ENCODE measurements at places on chromosomes 11 and 22. TPM values are rescaled to one million over a fixed set of nuclear protein-coding genes. Genes with fewer than 3 reads are reported as not detected.

P2RY2 gene
- total RNA-seq = not detected

DNA sequence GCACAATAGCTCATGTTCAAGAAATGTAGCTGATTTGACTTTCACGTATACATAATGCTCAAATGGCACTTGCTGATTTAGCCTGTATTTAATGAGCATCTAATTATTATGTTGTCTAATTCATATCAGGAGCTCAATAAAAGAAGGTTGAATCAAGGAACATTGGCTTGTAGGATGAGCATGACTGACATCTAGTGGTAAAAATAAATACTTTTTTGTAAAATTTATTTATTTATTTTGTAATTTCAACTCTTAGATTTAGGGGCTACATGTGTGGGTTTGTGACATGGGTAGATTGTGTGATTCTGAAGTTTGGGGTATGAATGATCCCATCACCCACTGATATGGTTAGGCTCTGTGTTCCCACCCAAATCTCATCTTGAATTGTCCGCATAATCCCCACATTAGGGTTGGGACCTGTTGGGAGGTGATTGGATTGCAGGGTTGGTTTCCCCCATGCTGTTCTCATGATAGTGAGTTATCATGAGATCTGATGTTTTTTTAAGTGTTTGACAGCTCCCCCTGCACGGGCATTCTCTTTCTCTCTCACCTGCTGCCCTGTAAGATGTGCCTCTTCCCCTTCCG lies 1.7 kb upstream of the OR52E5 start:
- DNase-seq = no peak

GRCh38 chr11:69867076-69868005 lies 48.1 kb upstream of the FGF3 start:
- DNase-seq = no peak

DNA sequence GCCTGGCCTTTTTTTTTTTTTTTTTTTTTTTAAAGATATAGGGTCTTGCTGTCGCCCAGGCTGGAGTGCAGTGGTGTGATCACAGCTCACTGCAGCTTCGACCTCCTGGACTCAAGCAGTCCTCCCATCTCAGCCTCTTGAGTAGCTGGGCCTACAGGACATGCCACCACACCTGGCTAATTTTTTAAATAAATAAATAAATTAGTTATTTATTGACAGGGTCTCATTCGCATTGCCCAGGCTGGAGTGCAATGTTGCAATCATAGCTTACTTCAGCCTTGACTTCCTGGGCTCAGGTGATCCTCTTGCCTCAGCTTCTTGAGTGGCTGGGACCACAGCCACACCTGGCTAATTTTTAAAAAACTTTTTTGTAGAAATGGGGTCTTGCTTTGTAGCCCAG lies 10.5 kb downstream of the AP2A2 start:
- DNase-seq = no peak

DNA sequence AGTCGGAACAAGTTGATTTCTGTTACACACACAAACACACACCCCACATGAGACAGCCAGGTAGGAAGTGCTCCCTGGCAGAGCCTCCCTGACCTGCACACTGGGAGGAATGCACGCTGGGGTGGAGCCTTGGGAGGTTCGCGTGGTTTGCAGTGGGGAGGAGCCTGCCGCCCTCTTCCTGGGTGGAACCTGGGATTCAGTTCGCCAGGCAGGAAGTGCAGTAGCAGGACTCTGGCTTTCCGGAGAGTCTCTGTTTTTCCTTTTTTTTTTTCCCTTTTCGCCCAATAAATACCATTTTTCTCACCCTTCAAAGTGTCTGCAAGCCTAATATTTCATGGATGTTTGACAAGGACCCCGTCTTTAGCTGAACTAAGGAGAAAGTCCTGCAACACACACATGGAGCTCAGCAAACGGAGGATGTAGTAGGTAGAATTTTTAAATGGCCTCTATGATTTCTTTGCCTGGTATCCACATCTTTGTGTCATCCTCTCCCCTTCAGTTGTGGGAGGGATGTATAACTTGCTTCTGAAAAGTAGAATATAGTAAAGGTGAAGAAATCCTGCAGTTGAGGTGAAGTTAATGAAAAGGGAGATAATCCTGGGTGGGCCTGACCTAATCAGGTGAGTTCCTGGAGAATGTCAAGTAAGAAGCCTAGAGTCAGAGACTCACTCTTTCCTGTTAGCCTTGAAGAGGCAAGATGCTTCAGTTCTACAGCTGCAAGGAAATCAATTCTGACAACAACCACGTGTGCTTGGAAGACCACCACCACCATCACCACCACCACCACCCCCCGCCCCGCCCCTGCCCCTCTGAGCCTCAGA lies 72.9 kb downstream of the PIWIL4 start:
- no peak for DNase-seq

DNA sequence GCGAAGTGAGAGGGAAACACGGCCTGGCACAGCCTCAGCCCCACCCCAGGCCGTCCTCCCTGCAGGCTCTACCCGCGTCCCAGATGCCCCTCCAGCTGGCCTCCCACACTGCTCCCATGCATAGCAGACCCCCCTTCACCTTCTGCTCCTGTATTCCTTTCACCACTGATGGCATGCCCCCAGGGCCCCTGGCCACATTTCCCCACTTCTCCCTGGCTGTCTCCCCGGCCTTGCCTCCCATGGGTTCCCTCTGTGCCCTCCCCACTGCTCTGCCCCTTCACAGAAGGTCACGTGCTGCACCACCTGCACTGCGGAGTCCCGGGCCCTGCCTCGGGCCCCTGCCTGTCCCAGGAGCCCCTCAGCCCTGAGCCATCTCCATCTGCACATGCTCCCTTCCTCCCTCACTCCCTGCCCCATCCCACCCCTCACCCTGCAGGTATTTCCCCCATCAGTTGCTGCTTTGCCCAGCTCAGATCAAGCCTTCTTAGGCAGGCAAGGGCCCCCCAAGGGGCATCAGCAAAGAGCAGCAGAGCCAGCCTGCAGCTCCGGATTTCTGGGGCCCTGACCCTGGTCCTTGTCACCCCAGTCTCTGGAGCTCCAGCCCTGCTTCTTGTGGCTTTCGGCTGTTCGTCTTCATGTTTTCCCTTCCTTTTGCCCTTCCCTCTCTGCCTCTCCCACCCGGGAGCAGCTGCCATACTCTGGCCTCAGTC lies 46.4 kb downstream of the GAB4 start:
- no peak for DNase-seq

KRTAP5-10 gene
- not detected for total RNA-seq

Data from T-cell (primary cell).